Kasumi-1 (cell line): ENCODE measurements at places on chromosomes 4 and X.

DNA sequence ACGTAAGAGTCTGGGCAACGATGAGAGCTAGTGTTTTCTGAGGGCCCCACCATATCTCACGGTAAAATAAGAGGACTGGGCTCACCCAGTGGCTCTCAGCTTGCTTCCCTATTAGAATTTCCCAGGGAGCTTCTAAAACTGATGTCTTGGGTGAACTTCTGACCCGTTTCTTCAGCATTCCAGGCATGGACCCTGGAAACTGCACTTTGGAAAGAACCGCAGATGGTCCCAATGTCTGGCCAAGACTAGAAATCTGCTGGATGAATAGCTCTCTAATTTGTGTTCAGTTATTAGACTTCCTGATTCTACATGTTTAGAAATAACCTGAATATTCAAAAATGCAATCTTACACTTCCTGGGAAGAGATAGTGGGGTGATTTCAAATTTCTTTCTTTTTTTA is 127.8 kb downstream of the ANOS1 start:
- DNase-seq: no peak

GRCh38 chrX:45164995-45165394 is 35.7 kb downstream of the DIPK2B start:
- no peak for DNase-seq

DNA sequence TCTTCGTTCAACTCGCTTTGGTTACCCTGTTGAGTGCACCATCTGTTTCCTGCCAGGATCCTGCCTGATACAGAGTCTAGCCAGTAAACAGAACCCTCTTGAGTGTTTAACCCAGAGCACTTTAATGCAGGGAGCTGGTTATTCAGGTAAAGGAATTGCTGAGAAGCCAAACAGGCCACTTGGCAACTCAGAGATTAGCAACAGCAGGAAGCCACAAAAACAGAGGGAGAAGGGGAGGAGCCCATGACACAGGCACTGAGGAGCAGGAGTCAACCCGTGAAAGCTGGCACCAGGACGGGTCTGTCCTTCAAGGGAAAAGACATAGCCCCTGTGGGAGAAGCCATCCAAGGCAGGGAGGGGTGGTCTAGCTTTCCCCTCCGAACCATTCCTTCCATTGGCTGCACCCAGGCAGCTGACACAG is 641.4 kb downstream of the ZNF674 start:
- DNase-seq: peak; percentile 54

DNA sequence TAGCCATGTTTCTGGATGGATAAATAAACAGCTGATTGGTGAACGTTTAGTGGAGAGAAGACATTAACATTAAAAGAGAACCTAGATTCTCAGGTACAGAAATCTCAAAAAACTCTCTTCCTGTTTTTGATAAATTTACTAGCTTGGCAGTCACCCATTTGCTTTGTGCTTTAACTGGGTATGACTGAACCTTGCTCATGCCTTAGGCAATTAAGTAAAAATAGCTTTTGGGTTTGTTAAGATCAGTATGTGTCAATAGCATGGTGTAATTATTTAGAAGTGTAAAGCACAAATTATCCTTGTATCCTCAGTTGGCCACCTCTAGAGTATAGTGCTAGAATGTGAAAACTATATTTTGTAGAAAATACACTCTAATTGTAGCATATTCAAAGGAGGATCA is 200.0 kb downstream of the CFAP299 start:
- DNase-seq: no peak

- DNase-seq: no peak
Observed at GRCh38 chr4:90118527-90119195, 8.5 kb upstream of the CCSER1 start.

GRCh38 chr4:42398871-42399331 is 1.6 kb downstream of the SHISA3 start:
- no peak for DNase-seq

- no peak for DNase-seq
Observed at GRCh38 chr4:184959786-184960185, 58.5 kb upstream of the HELT start.
